Upper lobe of right lung (tissue), 1 donor: ENCODE measurements at places on chromosomes 3 and 15. TPM values are rescaled to one million over a fixed set of nuclear protein-coding genes. Genes with fewer than 3 reads are reported as not detected.

The MCCC1 gene
- total RNA-seq = 61.4 TPM

The SEMA6D gene
- 8.0 TPM for total RNA-seq

- no peak for DNase-seq
Observed at GRCh38 chr3:4888913-4889846, 90.1 kb upstream of the BHLHE40 start.

GRCh38 chr3:31710123-31710803, 177.5 kb downstream of the STT3B start:
- no peak for DNase-seq

DNA sequence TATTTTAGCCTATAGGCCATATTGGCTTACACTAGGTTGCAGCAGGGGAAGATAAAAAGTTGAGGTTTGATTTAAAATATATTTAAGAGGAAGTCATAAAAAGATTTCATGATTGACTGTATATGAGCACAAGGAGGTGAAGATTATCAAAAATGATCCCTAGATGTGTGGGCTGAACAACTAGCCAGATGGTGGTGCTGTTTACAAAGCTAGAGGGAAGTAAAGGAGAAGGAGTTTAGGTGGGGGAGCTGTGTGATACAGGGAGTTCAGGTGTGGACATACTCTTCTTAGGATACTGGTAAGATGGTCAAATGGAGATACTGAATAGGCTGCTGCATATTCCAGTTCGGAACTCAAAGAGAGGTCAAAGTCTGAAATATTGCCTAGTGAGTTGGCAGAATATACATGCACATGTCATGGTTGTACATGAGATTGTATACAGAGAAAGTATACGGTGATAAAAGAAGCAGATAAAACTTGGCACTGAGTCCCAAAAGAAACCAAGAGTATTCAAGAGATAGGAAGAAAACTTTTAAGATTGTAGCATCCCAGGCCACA, 727.8 kb downstream of the NLGN1 start:
- no peak for DNase-seq

- DNase-seq = no peak
Observed at GRCh38 chr3:70703305-70704102, 391.1 kb upstream of the MDFIC2 start.

The LSM3 gene
- 8.8 TPM for total RNA-seq

GRCh38 chr3:139427283-139428060, 38.0 kb upstream of the COPB2 start:
- no peak for DNase-seq

- no peak for DNase-seq
Observed at GRCh38 chr15:90860942-90861675, 7.3 kb upstream of the FURIN start.

DNA sequence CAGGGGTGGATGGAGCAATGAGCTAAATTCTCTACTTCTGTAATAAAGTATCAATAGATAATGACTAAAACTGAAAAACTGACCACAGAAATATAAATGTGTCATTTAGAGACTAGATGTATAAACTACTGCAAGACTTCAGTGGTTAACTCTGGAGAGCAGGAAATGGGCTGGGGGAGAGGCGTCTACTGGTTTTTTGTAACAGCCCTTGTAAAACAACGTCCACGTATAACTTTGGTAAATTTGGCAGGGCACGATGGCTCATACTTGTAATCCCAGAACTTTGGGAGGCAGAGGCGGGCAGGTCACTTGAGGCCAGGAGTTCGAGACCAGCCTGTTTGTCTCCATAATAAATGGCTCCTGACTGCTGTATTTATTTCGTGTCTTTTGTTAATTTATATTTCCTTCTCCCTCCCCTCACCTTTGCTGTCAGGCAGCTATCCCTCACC, 12.5 kb downstream of the RAB27A start:
- no peak for DNase-seq

DNA sequence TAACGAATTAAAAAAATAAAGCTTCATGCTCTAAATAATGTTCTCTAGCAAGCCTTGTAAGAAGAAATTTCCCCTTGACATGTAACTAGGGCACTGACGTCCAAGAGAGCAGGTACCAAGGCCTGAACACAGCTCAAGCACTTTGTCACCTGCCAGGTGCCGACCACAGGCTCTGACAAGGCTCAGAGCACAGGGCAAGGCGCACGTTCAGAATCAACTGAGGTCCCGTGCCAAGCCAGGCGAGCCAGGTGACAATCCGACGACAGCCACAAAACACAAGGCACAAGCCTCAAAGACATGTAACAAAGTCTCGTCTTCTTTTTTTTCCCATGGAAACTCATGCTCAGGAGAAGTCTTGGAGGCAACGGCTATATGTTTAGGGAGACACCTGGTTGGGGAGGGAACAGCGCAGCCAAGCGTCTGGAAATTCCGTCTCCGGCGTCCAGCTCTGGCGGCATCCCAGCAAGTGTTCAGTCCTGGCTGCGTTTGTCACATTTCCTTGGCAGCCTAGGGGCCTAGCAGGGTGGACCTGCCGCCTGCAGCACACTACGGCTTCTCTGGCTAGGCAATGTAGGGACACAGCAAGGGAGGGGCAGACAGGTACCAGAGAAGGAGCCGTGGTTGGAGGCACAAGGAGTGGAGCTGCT, 76.7 kb downstream of the ADAMTS17 start:
- no peak for DNase-seq

DNA sequence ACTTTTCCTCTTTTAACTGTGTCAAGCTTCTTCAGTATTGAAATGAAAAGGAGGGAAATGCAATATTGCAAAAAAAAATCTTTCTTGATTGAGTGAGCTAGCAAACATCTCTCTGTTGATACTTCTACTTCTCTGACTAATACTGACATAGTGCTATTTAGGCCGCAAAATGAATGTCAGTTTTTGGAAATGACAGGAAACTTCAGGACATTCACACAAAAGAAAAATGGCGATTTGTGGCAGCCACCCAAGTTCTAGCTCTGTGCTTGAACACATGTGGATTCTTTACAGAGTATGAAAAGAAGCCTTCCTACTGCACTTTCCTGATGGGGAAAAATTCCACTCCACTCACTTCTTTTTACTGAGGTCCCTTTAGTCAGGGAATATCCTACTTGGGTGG, 486.8 kb upstream of the ALCAM start:
- no peak for DNase-seq

The HCLS1 gene
- 76.5 TPM for total RNA-seq

The PDZRN3 gene
- total RNA-seq = 23.9 TPM

The TERB2 gene
- not detected for total RNA-seq

GRCh38 chr3:35659768-35660167, 20.4 kb downstream of the ARPP21 start:
- no peak for DNase-seq

The GABRR3 gene
- total RNA-seq = not detected

GRCh38 chr3:30764891-30765290, 129.6 kb downstream of the GADL1 start:
- no peak for DNase-seq

- DNase-seq = no peak
Observed at GRCh38 chr3:102410616-102411015, 24.2 kb upstream of the ZPLD1 start.

GRCh38 chr15:69417581-69417980, 3.4 kb downstream of the KIF23 start:
- DNase-seq = no peak

DNA sequence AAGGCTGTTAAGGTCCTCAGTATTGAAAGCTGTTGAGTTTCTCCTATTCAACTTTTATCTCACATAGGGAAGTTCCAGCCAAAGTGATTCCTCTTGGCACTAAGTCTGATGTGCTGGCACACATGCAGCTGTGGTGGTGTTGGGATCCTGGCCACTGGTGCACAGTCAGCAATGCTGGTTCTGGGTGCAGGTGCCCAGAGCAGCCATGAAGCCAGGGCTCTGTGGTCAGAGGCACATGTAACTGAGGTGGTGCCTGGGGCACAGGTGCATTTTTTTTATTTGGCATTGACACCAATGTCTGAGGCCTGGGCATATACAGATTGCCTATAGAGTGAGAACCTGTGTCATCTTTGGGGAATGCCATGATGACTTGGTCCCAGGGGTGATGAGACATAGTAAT, 271.4 kb downstream of the POLQ start:
- no peak for DNase-seq

DNA sequence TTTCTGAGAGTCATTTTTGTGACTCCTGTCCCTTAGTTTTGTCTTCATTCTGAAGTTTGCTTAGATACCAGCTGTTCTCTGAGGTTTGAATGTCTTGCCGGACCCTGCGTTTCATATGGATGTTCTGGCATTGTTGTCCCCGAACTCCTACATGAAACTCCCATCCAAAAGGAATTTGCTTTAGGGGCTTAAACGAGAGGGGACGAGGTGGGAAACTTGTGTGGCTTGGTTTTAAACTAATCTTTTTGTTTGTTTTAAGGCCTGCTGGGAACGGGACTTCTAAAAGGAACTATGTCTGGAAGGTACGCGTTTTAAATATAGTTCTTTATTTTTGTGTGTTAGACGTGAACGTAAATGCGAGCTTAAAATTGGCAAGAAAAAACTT, 679 bp downstream of the RPL35A start:
- DNase-seq = no peak

The SCN11A gene
- 0.14 TPM for total RNA-seq
